ENCODE measurements at places on chromosomes 13 and 19. TPM values are rescaled to one million over a fixed set of nuclear protein-coding genes. Genes with fewer than 3 reads are reported as not detected.

Gene XAB2
- 37.0 TPM for total RNA-seq

Gene PCDH17
- total RNA-seq: 2.1 TPM

Gene LGALS14
- not detected for total RNA-seq

Gene LILRA5
- 9.2 TPM for total RNA-seq

Gene GPC6
- total RNA-seq: 14.4 TPM

Gene CYP4F2
- total RNA-seq: not detected

Gene MRPS31
- 19.6 TPM for total RNA-seq

Gene ZIM2
- 0.88 TPM for total RNA-seq

Gene RASA3
- total RNA-seq: 51.1 TPM

Gene CLC
- not detected for total RNA-seq

Gene TNFSF9
- 1.4 TPM for total RNA-seq

Gene LIPE
- 491 TPM for total RNA-seq

Gene NKPD1
- 0.19 TPM for total RNA-seq

Gene SLC5A5
- total RNA-seq: 0.09 TPM

Gene CPB2
- not detected for total RNA-seq

Gene ADPRHL1
- 0.72 TPM for total RNA-seq

Gene SLC17A7
- 6.3 TPM for total RNA-seq

Gene NDUFB7
- 324 TPM for total RNA-seq

Gene EDNRB
- 235 TPM for total RNA-seq

Gene LILRA1
- total RNA-seq: 0.65 TPM

Gene ZNF274
- 26.4 TPM for total RNA-seq

Gene C19orf38
- 4.4 TPM for total RNA-seq

Gene MYO16
- total RNA-seq: not detected

Gene GTF2F2
- 12.1 TPM for total RNA-seq

Gene WTIP
- 26.4 TPM for total RNA-seq

Gene PSG2
- total RNA-seq: not detected

Gene UBA52
- total RNA-seq: 646 TPM

Gene GPR4
- total RNA-seq: 11.6 TPM

Gene CRYL1
- 37.7 TPM for total RNA-seq

Gene TUBA3C
- total RNA-seq: not detected
